ENCODE measurements at places on chromosomes 11 and 22.

- DNase-seq: no peak
Observed at GRCh38 chr11:74909385-74909784, 39.5 kb downstream of the XRRA1 start.

DNA sequence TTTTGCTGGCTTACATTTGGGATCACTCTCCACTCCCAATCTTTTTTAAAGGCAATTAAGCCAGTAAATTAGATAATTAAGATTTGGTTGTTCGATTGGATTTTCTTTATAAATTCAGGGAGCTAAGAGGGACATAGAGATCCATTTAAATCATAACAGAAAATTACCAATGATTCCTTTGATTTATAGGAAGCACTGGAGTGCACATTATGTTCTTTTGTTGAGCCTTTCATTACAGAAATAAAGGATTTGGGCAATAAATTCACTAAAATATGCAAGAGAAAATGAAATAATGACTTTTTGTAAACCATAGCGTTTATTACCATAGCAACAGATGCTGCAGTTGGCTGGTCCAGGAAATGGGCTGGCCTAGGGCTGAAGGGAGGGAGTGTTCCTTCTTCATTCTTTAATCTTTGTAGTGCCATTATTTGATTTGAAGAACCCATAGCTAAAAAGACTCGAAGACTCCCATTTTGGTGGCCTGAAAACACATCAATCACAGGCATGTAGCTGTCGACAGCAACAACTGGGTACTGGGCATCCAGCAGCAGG, 73.0 kb downstream of the C2CD3 start:
- DNase-seq: no peak

DNA sequence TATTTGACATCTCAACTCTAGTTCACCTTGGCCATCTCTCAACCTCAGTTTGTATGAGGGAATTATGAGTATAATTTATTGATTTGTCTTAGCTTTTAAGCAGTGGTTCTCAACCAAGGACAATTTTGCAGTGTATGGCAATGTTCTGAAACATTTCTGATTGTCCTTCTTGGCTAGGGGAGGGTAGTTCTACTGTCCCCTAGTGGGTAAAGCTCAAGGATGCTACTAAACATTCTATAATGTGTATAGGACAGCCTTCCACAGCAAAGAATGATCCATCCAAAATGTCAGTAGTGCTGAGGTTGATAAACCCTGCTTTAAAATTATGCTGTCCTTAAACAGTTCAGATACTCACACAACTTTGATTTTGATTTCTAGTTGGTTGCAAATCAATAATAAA, 78.1 kb upstream of the ALKBH3 start:
- no peak for DNase-seq

DNA sequence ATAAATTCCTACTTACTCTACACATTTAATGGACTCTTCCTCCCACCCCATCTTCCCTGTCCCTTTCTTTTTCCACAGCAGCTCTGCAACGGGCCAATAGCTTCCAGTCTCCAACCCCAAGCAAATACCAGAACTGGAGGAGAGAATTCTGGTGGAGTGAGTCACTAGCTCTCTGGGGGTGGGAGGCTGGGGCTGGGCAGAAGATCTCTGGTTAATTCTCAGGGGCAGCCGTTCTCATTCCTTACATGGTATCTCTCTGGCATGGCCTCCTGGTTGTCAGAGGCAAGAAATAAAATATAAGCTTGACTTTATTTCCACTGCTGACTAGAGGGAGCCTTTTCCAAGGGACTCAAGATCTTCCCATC, 90.4 kb upstream of the PARVA start:
- DNase-seq: no peak

GRCh38 chr11:66359662-66360087, 11.9 kb downstream of the SLC29A2 start:
- no peak for DNase-seq

DNA sequence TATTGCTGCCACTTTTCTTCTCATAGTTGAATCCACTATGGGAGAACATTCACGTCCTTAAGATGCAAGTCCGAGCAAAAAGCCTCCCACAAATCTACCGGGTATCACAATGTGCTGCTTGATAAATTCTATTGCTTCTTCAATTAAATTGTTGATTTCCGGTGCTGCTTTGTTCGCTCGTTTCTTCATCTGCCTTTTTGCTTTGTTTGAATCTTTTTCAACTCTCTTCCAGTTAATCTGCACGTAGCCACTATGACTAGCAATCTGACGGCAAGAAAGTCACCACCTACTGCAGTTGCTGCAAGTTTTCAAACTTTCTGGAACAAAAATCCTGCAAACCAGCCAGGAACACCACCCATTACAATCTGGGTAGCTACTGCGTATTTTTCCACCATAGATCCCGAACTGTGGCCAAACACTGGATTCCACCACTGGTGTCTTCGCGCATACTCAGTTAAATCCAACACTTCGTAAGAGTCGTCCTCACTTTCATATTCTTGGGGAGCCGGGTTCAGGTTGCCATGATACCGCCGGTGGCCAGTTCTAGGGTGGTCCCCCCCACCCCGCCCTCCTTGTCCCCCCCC, 59.1 kb downstream of the CLMP start:
- DNase-seq: no peak

DNA sequence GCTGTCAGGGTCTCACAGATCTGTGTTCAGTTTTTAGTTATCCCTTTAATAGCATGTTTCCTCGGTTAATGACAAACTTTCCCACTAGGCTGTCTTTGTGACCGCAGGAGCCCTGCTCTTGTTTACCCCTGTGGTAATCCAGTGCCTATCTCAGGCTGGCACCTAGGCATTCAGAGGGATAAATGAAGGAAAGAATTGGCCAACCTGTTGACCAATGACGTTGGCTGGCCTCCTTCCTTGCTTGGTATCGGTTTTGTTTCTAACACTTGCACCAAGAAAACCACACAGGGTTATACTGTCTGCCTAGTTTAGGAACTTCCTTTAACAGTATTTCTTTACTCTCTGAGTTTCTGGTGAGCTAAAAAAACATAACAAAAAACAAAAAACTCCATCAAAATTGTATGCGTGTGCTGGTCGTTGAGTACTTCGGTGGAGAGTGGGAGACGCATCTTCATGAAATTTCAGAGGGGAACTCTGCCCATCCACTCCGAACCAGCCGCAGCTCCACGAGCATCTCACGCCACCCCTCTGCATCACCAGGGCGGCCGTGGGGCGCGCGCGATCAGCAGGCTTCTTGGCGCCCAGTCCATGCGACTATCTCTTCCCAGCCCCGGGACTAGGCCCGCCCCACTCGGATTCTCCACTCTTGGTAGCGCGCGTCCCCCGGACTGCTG, 563 bp upstream of the ENDOD1 start:
- DNase-seq: no peak

DNA sequence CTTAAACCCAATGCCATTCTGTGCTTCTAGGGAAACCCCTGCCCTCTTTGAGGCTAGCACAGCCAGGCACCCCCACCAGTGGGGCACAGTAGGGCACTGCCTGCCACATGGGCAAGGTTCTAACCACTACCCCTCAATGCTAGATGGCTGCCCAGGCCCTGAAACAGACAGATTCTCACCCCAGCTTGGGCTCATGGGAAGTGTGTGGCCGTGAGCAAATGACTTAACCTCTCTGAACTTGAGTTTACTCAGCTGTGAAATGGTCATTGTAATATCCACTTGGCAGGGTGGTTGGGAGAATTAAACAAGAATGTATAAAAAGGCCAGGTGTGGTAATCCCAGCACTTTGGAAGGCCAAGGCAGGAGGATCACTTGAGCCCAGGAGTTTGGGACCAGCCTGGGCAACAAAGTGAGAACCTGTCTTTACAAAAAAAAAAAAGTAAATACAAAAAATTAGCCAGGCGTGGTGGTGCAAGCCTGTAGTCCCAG, 22.4 kb downstream of the C22orf23 start:
- no peak for DNase-seq

DNA sequence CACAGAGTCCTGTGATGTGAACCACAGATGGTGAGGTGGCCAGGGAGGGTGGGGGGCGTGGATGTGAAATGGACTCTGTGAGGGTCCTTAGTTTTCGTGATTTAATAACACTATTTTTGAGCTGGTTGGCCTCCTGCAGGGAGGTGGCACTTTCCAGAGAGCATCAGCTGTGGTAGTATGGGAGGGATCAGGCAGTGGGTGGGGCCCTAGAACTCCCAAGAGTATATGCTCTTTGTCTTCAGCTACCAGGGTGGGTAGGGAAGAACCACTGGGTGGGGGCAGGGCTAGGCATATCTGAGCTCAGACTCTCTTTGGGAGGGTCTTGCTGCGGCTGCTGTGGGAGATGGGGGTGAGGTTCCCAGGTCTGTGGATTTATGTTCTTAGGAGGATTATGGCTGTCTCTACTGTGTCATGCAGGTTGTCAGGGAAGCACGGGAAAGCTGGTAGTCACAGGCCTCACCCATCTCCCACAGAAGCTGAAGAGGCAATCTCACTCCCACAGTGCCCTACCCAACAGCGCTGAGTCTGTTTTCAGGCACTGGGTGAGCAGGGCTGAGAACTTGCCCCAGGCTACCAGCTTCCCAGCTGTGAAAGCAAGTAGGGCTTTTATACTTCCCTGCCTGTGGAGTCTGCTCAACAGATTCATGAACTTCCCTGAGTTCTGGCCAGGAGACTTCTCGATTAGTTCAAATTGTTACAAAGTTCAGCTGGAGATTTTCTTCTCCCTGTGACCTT, 47.9 kb upstream of the SNX19 start:
- no peak for DNase-seq

DNA sequence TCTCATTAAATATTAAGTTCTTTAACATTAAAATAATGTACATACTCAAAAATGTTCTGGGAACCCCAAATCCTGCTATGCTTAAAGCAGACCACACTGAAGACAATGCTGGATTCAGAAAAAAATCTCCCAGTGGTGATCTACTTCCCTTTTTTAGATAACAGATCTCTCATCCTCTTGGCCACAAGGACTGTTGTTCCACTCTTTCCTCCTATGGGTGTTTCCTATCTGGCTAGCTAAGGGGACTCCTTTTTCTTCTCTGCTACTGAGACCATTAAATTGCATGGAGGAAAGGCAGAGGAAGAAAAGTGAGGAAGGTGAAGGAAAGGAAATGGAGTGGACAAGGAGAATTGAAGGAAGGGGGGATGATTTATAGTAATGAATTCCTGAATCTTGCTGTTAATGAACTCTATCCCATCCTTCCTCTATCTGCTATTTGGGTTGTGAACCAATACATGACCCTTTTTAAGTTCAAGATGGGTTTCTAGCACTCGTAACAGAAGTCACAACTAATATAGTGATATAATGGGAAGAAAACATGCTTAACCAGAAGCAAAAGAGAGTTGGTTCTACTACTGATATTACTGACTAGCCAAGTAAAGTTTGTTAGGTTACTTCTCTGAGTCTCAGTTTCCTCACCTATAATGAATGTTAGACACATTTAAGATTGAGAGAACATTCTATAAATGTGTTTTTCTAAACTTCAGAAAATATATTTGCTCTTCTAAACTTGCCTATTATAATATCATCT, 53.2 kb downstream of the PIK3C2A start:
- DNase-seq: no peak

GRCh38 chr11:47987310-47987709, 7.0 kb downstream of the PTPRJ start:
- no peak for DNase-seq

GRCh38 chr22:20653012-20653794, 120.7 kb upstream of the SERPIND1 start:
- no peak for DNase-seq

- DNase-seq: no peak
Observed at GRCh38 chr22:40634119-40634903, 2.2 kb downstream of the MRTFA start.

DNA sequence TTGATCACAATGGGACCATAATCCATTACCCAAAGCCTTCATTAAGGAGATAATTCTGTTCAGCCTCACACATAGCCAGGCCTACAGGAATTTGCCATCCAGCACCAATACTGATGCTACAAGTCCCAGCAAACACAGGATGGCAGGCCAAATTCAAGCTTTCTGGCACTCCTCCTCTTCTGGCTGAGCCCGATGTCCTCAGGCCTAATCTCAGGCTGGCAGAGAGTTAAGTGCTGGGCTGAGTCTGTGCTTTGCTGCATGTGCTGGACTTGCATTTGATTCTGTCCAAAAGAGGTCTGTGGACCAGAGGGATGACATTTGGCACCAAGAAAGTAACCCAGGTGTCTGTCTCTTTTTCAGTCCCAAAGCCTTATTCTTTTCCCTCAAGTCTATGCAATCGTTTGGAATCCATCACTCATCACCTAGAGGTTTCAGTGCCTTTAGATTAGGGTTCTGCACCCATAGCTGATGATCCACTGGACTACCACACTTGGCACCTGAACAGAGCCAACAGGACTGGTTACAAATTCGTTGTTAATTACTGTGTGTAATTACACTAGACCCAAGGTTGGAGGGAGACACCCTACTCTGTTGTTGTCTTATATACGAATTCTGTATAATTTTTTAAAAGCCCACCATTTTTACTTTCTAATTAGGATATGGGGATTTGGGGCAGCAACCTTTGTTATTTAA, 19.4 kb upstream of the LIN7C start:
- no peak for DNase-seq

- DNase-seq: no peak
Observed at GRCh38 chr11:123760894-123761293, 6.6 kb upstream of the OR6X1 start.

GRCh38 chr11:129950101-129951091, 52.2 kb downstream of the PRDM10 start:
- no peak for DNase-seq

DNA sequence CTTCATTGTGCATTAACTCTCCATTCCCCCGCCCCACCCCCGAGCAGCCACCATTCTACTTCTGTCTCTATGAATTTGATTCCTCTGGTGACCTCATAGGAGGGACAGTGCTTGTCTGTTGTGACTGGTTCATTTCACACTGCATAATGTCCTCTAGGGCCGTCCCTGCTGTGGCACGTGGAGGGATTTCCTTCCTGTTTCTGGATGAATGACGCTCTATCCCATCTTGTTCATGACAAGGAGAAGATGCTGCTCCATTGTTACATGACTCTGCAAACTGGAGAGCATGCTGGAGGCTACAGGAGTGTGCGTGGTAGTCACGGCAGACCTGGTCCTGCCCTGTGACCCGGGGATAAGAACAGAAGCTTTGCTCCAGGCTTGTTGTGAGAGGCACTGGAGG, 61.3 kb downstream of the RTL6 start:
- DNase-seq: no peak

- DNase-seq: no peak
Observed at GRCh38 chr11:93972790-93973189, 48.4 kb upstream of the HEPHL1 start.

DNA sequence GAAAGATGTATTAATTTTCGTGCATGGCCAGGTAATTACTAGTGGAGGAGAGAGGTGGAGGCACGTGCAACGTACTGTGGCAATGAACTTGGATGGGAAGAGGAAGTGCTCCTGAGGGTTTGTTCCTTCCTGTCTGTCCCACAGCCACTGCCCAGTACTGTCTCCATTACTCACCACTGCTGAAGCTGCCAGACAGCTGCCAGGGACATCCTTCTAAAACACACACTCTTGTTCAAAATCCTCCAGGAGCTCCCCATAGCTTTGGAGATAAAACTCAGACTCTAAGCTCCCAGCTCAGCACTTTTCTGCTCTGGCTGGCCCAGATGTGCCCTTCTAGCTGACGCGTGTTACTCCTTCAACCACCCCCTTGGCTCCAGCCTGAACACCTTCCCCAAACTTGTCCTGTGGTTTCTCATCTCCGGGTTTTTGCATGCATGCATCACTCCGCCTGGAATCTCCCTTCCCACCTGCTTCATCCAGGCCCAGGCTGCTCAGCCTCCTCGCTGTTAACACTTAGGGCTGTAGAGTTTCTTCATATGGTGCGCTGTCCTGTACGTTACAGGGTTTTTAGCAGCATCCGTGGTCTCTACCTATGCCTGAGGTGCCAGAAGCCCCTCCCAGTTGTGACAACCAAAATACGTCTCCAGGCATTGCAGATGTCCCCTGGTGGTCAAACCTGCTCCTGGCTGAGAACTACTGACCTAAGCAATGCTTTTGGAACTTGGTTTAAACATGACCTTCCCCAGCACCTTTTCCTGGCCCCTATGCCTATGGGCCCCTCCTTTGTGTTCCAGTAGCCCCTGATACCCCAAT, 69.5 kb downstream of the C11orf91 start:
- no peak for DNase-seq
